PC-9 (cell line): ENCODE measurements at places on chromosomes 6 and 20. TPM values are rescaled to one million over a fixed set of nuclear protein-coding genes. Genes with fewer than 3 reads are reported as not detected.
A peak's percentile ranks its signal among the peaks of the same experiment; 100 is the strongest.

DNA sequence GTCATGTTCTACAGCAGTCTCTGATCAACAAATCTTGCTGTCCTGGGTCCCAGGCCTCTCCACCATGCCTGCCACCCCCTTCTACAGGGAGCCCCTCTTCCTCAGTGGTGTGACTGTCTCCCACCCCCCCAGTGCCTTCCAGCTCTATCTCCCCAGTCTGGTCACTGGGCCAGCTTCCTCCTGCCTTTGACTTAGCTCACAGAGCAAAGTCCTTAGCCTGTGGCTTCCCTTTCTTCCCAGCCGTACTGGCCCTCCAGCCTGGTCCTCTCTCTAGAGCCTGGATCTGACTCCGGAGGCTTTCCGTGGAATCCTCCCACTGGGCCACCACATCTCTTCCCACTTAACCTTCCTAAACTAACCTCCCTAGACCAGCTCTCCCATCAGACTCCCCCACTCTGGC is 17.0 kb downstream of the MAPK13 start:
- DNase-seq, result no peak
- no peak overlapping the region for H3K4me3 ChIP-seq
- H3K4me1 ChIP-seq, result peaks cover 27% of the 10 kb centered on the region

GRCh38 chr6:146902846-146903245 is 301.4 kb upstream of the STXBP5 start:
- no peaks in the 10 kb centered on the region for H3K36me3 ChIP-seq
- no peak overlapping the region for H3K4me3 ChIP-seq
- no peaks in the 10 kb centered on the region for H3K27me3 ChIP-seq
- H3K4me1 ChIP-seq, result peaks cover 18% of the 10 kb centered on the region
- no peak overlapping the region for H3K27ac ChIP-seq

DNA sequence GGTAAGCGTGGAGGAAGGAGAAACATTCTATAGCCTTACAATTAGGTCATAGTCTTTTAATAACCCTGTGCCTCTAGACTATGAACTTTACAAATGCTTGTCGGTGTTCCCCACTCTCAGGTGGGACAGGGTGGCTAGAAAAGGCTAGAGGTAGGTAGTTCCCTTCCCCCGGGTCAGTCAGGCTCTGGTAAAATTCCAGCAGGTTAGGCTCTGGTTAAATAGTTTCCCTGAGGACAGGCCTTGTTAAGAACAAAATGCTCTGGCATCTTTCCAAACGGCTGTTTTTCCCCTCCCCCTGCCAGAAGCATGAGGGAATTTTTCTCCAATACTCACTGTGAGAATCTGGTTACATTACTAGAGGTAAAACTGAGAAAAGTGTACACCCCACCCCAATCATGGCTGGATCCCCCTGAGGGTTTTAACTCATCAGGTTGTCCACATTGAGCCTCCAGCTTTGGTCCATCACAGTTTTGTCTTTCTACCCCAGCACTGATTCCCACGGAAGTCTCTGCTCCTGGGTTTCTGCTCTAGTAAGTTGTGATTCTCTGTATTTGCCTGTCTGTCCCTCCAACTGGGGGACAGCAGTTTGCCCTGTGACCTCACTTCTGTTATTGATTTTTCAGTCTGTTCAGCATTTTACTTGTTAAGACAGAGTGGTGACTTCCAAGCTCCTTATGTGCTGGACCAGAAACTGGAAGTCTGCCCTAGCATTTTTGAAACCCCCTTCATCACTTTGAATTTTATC is 84.7 kb upstream of the ADGRF1 start:
- H3K27ac ChIP-seq, result peak overlapping the region; percentile 74
- peaks cover 51% of the 10 kb centered on the region for H3K4me1 ChIP-seq
- DNase-seq, result peak; percentile 72
- H3K36me3 ChIP-seq, result no peaks in the 10 kb centered on the region

- H3K27me3 ChIP-seq, result no peaks in the 10 kb centered on the region
- no peak overlapping the region for H3K27ac ChIP-seq
- H3K4me1 ChIP-seq, result no peaks in the 10 kb centered on the region
- no peak overlapping the region for H3K4me3 ChIP-seq
- no peaks in the 10 kb centered on the region for H3K36me3 ChIP-seq
- no peak for DNase-seq
Observed at GRCh38 chr6:142002825-142003405, 129.8 kb upstream of the GJE1 start.

GRCh38 chr6:89433252-89434149 is 549 bp downstream of the ANKRD6 start:
- peak overlapping the region; percentile 36; the same call in 1 of the 2 replicates for H3K4me3 ChIP-seq
- H3K27me3 ChIP-seq, result no peaks in the 10 kb centered on the region
- H3K27ac ChIP-seq, result no peak overlapping the region
- H3K36me3 ChIP-seq, result no peaks in the 10 kb centered on the region

GRCh38 chr6:35164277-35164676 is 23.1 kb upstream of the TCP11 start:
- no peaks in the 10 kb centered on the region for H3K27me3 ChIP-seq
- no peak overlapping the region for H3K4me3 ChIP-seq

DNA sequence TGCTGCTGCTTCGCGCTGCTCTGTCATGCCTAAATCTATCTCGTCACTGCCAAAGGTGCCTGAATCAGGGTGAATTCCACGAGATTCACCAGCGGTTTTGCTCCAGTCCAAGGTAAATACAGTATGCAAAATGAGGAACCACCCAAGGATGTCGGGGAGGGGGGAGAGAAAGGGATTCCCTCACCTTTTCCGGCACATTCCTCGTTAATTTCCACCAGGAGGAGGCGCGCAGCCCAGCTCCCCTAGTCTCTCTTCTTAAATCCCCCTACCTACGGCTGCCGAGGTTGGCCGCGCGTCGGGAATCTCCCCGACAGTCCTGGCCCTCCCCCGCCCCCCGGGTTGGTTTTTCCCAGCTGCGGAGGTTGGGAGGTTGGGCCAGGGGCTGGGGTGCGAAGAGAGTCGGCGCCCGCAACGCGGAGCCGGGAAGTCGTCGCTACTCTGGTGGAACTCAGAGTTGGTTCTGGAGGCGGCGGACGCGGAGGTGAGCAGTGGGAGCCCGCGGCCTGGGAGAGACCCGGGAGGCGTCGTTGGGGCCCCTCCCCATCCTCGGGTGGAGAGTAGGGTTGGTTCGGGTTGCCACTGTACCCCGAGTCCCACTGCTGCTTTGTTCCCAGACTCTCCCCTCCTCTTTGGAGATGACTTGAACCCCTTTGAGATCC is at the start of gene TPBG:
TPBG (plus strand) TSS at position 390 of the 659 bp plus-strand sequence. CDS start 1,145 bp downstream, outside the sequence.
- H3K27ac ChIP-seq, result peak within 1 kb of the TSS; percentile 79
- H3K4me1 ChIP-seq, result peaks cover 28% of the 10 kb centered on the region

- H3K36me3 ChIP-seq, result no peaks in the 10 kb centered on the region
- no peak overlapping the region for H3K27ac ChIP-seq
- H3K4me3 ChIP-seq, result no peak overlapping the region
- no peaks in the 10 kb centered on the region; the same call in 1 of the 2 replicates for H3K27me3 ChIP-seq
- no peaks in the 10 kb centered on the region for H3K4me1 ChIP-seq
Observed at GRCh38 chr6:159853754-159854153, 37.0 kb upstream of the MAS1 start.

GRCh38 chr6:150887978-150888563 is 22.6 kb downstream of the MTHFD1L start:
- H3K27me3 ChIP-seq, result no peaks in the 10 kb centered on the region
- peaks cover 36% of the 10 kb centered on the region for H3K36me3 ChIP-seq
- no peak for DNase-seq
- no peak overlapping the region for H3K27ac ChIP-seq

DNA sequence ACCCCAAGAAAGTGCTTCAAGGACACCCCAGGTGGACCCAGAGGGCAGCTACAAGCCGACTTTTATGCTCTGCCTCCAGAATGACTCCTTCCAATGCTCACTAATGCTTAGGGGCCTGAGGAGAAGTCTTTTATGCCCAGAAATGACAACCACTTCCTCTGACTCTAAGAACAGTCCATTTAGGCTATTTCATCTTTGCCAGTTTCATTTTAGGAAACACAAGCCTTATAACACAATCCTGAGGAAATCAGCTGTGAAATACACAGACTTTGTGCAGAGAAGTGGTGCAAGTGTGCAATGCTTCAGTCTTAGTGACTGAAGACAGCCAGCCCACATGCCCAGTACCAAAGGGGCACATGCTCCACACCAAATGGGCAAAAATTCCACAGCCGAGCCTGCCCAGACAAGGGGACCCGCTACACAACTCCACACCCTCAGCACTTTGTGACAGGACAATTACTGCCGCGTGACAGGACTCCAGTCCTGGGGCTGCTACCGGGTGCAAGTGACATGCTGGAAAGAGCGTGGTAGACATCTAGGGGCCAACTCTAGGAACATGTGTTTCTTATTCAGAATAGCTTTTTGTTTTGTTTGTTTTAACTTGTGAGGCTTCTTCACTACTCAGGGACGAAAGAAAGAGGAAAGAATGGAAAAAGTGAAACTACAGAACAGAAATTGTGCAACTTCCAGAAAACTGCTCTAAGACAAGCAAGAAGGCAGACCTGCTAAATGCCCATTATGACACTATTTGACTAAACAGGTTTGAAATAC is 28.2 kb upstream of the PLAGL1 start:
- H3K4me1 ChIP-seq, result no peaks in the 10 kb centered on the region
- no peak overlapping the region for H3K27ac ChIP-seq
- H3K4me3 ChIP-seq, result no peak overlapping the region

- no peak overlapping the region for H3K27ac ChIP-seq
- DNase-seq, result no peak
- H3K36me3 ChIP-seq, result no peaks in the 10 kb centered on the region
- no peaks in the 10 kb centered on the region for H3K4me1 ChIP-seq
- no peak overlapping the region for H3K4me3 ChIP-seq
Observed at GRCh38 chr20:21102603-21103311, 3.4 kb downstream of the LINC00237 start.

- no peaks in the 10 kb centered on the region for H3K4me1 ChIP-seq
- H3K27me3 ChIP-seq, result peaks cover 43% of the 10 kb centered on the region
- no peak overlapping the region for H3K4me3 ChIP-seq
- H3K36me3 ChIP-seq, result no peaks in the 10 kb centered on the region
Observed at GRCh38 chr20:36311141-36311853, 5.2 kb downstream of the DLGAP4 start.

DNA sequence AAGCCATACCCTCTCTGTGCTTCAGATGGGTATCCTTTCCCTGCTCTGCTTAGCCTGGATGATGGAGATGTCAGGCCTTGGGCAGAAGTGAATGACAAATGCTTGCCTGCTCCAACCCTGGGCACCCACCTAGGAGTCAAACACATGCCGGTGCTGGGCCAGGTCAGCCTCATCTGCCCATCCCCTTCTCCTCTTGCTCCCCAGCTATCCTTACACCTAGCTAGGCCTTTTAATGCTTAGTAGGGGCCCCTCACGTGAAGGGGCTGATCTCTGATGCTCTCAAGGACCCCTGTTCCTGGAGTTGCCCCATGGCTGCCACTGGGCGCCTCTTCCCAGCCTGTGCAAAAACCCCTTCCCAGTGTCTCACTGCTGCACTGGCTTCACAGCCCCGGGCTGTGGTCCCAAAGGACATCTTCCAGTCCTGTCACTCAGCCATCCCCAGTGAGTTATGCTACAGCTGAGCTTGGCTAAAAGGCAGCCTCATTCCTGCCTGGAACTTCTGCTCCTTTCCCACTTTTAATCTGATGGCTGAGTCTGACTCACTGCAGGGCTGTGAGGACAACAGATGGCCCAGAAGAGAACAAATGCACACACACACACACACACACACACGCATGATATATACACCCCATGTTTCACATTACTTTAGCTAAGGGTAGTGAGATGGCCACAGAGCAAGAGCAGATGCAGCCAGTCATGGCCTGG is 12.8 kb upstream of the SDCBP2 start:
- DNase-seq, result peak; percentile 3
- no peak overlapping the region for H3K27ac ChIP-seq
- no peaks in the 10 kb centered on the region for H3K27me3 ChIP-seq
- H3K4me1 ChIP-seq, result no peaks in the 10 kb centered on the region
- H3K36me3 ChIP-seq, result no peaks in the 10 kb centered on the region

The COL20A1 gene
- total RNA-seq, result 0.15 TPM in 1 of 2 replicates, not detected in the other

The USP49 gene
- 10.9 and 13.9 TPM in 2 replicates for total RNA-seq

The HLA-DQA1 gene
- total RNA-seq, result not detected in 2 replicates

The RCAN2 gene
- total RNA-seq, result 0.44 and 0.68 TPM in 2 replicates
